Stimulated activated CD8-positive, alpha-beta memory T cell treated with anti-CD3 and anti-CD28 coated beads, Interleukin-2, amount 100 ng/mL, for 1 hour (primary cell): ENCODE measurements at places on chromosomes 6 and 20.

DNA sequence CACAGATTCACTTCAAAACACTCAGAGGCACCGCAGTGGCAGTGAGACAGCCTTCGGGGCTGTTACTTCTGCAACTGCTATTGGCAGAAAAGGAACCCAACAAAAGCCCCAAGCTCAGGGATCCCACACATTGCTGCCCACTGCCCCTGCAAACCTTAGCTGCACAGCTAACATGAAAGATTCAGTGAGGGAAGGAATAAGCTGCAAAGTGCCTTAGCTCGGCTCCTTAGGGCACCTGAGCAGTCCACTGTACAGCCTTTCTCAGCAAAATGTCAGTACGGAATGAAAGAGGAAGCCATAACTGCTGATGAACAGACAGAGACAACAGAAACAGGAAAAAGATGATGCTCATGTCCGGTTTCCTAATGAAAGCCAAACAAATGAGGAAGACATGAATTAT is 179.7 kb upstream of the SHLD1 start:
- DNase-seq = no peak

DNA sequence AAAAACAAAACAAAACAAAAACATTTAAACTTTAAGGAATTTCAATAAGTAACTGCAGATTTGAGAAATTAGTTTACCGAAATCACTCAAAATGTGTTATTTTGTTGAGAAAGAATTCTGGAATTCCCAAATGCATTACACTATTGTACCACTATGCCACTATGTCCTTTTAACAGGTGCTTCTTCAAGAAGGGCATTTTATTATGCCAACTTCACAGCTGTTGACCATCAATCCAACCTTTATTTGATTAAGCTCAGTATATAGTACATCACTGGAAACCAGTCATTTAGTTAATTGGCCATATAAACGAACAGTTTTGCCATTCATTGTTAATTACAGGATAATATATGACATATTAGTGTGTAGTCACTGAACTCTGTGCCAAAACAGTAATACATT is 221.7 kb downstream of the ARHGAP18 start:
- no peak for DNase-seq

GRCh38 chr6:455835-456234 is 64.3 kb downstream of the IRF4 start:
- no peak for DNase-seq

- no peak for DNase-seq
Observed at GRCh38 chr6:161067749-161068148, 76.2 kb downstream of the MAP3K4 start.

DNA sequence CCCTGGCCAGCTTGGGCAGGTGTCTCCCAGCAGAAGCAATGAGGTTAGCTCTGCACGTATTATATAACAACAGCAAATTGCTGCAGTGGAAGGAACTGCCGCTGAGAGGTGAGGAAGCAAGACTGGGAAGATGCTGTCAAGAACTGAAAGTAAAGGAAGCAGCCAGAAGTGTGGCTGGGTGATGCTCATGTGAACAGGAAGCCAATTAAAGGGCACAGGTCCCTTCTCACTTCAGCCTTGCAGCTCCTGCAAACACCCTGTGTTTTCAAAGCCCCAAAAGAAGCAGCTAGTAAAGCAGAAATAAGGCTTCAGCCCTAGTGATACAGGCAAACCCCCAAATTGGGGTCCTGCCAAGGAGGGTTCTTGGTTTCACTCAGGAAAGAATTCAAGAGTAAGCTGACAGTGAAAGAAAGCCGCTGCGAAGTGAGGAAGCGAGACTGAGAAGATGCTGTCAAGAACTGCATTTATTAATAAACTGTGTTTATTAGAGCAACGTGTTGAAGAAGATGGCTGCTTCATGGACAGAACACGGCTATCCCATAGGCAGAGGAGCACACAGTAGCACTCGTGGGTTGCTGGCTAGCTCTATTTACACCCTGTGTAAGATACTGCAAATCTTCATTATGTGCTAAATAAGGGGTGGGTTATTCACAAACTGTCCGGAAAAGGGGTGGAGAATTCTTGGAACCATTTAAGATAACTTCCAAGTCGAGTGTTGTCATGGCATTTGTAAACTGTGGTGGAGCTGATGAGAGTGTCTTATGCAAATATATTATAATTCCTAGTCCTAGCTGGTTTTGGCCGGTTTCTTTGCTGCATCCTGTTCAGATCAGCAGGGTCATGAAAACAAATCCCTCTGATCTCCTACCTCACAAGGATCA is 152.2 kb downstream of the LINC00237 start:
- DNase-seq = no peak

DNA sequence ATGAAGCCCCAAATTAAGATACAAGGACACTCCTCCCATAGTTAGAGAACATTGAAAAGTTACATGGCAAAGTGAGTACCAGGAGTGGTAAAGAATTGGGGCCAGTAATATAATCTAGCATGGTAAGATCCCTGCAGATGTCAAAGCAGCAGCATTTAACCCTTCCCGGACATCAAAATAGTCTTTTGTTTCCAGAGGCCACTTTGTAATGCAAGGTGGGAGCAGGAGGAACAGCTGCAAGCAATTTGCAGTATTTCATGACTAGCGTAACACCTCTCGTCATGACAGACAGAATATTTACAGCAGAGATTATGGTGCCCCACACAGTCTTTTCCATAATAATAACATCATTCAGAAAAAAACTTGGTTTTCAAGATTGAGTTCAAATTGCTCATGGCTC is 123.2 kb upstream of the VGLL2 start:
- no peak for DNase-seq

DNA sequence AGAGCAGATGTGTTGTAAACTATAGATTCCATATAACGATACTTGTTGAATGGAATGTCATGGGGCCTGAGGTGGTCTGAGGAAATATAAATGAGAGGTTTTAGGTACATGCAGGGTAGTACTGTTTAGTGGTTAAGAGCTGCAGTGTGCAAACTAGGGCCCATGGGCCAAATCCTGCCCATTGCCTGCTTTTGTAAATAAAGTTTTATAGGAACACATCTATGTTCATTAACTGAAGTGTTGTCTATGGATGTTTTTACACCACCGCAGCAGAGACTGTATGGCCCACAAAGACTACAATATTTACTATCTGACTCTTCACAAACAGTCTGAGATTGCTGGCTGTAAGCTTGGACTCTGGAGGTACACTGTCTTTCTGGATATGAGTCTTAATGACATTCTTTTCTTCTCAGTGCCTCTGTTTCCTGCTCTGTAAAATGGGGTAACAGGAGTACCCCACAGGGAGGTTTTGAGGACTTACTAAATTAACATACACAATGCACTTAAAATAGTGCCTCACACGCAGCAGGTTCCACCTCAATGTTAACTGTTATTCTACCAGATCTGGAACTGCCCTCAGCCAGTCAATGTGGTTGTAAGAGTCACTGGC is 12.5 kb downstream of the GCM1 start:
- no peak for DNase-seq

DNA sequence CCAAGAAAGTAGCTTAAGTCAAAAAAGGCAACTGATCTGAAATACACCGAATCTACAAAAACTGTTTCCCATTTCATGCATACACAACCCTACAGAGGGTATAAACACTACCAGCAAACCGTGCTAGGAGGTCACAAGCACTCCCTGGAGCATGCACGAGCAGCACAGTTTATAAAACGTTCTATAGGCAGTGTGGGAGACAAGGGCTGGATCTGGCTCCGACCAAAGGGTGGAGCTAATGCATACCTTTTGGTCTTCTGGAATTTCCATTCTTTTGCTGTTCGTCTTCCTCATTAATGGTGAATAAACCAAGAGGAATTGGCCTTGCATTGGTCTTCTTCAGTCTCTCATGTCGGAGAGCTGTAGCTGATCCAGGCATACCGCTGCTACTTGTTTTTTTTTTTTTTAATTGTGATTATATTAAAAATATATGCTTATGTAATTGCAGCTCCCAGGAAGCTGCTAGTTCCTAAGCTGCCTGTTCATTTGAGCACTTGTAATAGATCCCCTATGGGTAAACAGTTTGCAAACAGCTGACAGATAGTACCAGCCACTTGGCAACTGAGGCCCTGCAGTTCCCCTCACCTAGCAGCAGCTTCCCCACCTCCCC is 24.5 kb downstream of the MAP7 start:
- no peak for DNase-seq

- DNase-seq = no peak
Observed at GRCh38 chr6:83270971-83271719, 78.0 kb downstream of the RWDD2A start.

DNA sequence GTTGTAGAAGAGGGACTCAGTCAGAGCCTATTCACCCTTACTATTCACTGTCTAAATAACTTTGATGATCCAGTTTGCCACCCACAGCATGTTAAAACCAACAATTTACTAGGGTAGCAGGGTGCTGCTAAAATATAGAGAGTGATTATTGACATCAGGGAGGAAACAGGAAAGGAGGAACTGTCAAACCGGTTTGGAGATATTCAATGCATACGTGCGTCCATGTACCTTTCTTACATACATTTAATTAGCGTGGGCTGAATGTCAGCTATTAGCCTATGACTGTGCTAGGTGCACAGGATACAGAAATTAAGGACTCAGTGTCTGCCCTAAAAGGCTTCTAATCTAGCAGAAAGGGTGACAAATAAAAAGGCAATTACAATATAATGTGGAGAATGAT is 57.2 kb downstream of the IL20RA start:
- no peak for DNase-seq

DNA sequence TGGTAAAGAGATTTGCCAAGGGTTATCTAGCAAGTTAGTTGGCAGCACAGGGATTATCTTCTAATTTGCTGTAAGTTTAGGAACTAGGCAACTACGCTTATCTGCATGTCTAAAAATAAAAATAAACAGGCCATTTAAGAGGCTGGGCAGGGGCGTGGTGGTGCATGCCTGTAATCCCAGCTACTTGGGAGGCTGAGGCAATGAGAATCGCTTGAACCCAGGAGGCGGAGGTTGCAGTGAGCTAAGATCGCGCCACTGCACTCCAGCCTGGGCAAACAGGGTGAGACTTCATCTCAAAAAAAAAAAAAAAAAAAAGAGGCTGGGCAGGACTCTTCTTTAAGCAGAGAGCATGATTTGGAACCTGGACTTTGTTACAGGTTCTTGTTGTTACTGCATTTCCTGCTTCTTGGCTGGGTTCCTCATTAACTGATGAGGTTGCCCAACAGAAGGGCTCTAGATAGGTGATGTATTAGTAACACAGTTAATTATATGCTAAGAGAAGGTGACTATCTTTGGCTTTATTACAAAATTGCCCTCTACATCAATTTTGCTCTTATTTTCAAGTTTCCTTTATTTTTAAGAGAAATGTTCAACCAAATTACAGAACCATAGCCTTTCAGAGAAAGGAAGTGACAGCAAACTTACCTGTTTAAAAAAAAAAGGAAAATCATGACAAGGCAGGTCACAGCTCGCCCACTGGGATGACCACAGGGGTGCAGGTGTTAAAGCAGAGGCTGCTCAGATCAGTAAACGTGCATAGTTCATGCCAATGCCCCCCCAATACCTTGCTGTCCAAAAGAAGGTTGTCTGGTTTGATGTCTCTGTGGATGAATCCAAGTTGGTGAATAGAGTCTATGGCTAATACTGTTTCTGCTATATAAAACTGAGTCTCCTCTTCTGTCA is 32.5 kb downstream of the STK38 start:
- DNase-seq = no peak

GRCh38 chr20:46640536-46641311 is 10.5 kb downstream of the SLC13A3 start:
- no peak for DNase-seq

GRCh38 chr6:15495375-15495901 is 167.4 kb downstream of the DTNBP1 start:
- DNase-seq = no peak

GRCh38 chr20:53597030-53597482 is 3.4 kb upstream of the ZNF217 start:
- DNase-seq = no peak

GRCh38 chr6:25619217-25619616 is 32.8 kb upstream of the SCGN start:
- DNase-seq = no peak

DNA sequence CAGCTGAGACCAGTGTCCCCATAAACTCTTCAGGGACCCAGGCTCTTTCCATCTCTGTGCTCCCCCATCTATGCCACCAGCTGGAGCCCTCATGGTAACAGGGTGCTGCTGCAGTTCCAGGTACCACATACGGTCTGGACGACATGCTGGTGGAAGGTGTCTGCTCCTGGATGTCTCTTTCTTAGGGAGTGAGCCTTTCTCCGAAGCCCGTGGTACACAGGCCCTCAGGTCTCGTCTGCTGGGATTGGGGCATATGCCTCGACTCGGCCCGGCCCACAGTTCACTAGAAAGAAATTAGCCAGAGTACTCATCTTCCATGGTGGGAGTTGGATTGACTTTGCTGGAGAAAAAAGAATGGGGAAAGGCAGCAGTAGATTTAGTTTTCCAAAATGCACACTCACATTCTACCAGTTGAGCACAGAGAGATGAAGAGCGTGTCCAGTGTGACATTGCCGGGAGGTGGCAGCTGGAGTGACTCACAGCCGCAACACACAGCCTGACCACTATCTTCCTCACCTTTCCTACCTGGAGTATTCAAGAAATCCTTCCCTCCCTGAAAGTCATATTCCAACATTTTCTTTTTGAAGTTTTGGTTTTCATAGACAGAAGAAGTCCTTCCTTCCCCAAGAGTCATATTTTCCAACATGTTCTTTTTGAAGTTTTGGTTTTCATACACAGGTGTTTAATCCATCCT is 18.6 kb upstream of the SPO11 start:
- DNase-seq = no peak

- no peak for DNase-seq
Observed at GRCh38 chr20:44501448-44501847, 20.4 kb downstream of the SERINC3 start.

GRCh38 chr6:148471624-148472159 is 129.1 kb downstream of the SASH1 start:
- DNase-seq = no peak

GRCh38 chr6:167267921-167268401 is 23.2 kb upstream of the UNC93A start:
- DNase-seq = no peak

DNA sequence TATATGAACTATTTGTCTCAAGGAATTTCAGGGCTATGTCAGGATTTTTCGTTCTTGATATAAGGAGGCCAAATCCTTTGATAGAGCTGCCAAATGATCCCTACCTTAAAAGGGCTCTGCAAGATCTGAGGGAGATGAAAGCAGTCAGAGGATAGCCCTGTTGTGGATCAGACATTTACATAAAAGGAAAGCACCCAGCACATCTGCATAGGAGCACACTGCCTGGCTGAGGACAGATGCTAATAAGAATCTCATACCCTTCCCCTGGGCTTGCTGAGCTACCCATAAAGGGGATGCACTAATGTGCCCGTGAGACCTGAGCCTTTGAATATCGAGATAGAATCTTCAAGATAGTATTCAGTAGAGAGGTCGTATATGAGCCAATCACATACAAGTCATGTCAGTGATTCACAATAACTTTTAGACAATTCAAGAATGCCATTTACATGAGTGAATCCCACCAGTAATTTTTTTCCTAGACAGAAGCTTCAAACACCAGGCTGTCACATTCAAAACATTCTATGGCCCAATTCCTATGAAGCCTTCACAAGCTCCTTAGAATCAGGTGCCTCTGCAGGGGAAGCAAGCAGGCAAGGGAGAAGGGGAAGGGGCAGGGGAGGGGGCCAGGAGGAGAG is 71.1 kb downstream of the STMND1 start:
- DNase-seq = no peak
